HL-60 (cell line): ENCODE measurements at places on chromosomes 1 and 21.

- no peak for DNase-seq
Observed at GRCh38 chr1:197222025-197222685, 45.9 kb upstream of the CRB1 start.

DNA sequence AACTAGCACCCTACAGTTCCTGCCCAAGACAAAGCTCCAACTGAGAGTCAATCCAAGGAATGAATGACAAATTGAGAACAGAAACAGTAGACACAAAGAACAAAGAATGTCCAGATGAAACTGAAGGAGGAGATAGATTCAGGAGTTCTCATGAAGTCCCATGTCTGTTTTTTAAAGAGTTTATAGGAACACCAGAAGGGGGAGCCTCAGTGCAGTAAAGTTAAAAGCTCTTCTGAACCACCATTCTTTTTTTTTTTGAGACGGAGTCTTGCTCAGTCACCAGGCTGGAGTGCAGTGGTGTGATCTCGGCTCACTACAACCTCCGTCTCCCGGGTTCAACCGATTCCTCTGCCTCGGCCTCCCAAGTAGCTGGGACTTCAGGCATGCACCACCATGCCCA, 323.6 kb downstream of the MRPL39 start:
- no peak for DNase-seq

- DNase-seq: no peak
Observed at GRCh38 chr1:92916899-92917298, 44.4 kb downstream of the DIPK1A start.

- DNase-seq: no peak
Observed at GRCh38 chr1:232590744-232591082, 39.2 kb downstream of the SIPA1L2 start.

DNA sequence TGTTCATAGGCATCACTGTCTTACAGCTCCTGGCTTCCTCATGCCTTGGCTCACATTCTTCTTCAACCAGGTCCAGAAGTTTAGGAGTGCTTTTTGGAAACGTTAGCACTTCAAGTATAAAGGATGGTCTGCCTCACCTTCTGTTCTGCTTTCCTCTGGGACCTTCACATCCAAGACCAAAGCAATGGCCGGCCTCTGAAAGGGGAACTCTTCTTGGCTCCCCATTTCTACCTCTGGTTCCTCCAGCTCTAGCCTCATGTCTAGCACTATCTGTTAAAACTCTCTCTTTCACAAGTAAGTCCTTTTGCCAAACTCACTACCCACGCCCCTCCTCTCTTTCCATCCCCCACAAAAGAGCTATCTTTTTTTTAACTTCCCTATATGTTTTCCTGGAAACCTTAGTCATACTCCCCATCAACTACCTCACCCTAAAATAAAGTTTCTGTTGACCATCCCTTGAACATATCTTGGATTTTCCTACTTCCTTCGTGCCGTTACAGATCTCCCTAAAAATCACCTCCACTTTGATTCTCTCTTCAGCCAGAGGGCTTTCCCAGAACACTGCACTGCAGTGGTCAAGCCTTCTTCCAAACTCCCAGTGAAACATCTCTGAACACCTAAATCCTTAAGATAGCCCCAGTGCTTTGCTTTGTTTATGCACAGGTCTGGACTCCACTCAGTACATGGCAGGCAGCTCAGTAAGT, 7.9 kb downstream of the SORT1 start:
- DNase-seq: no peak

DNA sequence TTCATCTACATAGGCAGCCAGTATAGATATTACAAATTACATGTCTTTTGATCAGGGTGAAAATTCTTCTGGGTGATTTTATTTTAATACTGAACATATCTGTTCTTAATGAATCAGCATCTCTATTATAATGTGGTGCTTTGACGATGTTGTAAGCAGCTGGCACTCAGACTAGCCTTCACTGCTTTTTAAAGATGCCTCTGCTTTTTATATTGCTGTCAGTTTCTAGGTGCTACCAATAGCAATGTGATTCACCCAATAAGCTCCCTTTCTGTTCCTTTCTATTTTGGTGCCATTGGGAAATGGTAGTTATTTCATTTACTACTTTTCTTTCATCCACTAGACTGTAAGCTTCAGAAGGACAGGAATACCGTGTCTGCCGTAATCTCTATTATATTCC, 11.1 kb upstream of the ANGPTL1 start:
- DNase-seq: no peak

- no peak for DNase-seq
Observed at GRCh38 chr1:234208791-234209190, 164.5 kb upstream of the COA6 start.

GRCh38 chr1:24878045-24878444, 52.0 kb downstream of the RUNX3 start:
- no peak for DNase-seq

- peak; percentile 93 for DNase-seq
Observed at GRCh38 chr1:184866991-184867788, 107.1 kb downstream of the NIBAN1 start.

- DNase-seq: no peak
Observed at GRCh38 chr1:110710314-110710713, 35.6 kb upstream of the KCNA3 start.

GRCh38 chr1:185679220-185679619, 55.0 kb upstream of the HMCN1 start:
- no peak for DNase-seq

- DNase-seq: no peak
Observed at GRCh38 chr1:98143403-98143802, 222.6 kb upstream of the DPYD start.

- no peak for DNase-seq
Observed at GRCh38 chr1:5340560-5341130, 651.6 kb downstream of the NPHP4 start.

DNA sequence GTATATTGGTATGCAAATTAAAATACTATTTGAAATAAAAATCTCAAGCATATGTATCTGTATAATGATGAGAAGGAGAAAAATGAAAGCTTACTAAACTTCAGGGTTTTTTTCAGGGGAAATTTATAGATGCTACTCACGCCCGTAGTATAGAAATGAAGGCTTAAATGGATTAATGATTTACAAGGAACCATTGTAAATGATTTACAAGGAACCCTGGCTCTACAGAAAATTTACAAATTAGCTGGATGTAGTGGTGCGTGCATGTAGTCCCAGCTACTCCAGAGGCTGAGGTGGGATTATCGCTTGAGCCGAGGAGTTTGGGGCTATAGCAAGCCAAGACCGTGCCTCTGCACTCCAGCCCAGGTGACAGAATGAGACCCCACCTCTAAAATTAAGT, 150.5 kb downstream of the PCBP3 start:
- no peak for DNase-seq

DNA sequence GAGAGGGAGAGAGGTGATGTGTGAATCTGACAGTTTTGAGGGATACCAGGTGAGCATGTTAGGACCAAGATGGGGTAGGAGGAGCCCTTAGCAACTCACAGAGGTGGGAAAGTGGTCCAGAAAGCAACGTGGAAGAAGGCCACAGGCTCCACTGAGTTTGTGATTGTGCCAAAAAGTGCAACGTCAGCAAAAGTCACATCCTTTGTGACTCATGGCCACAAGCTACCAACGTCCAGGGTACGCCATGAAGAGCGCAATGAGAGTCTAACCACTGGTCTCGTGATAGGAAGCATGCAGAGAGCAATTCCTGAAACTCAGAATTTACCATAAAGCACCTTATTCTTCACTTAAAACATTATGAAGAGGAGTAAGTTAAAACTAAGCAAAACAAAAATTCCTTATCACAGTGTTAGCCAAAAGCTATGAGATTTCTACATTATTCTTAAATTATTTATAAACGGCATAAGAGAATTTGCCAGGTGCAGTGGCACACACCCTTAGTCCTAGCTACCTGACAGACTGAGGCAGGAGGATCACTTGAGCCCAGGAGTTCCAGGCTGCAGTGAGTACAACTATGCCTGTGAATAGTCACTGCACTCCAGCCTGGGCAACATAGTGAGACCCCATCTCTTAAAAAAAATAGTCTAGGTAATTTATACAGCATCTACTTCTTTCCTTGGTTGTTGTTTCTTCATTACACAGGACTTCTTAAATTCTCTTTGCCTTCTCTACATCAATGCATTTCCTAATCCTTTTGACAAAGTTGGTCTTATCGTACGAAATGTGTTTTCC, 55.2 kb downstream of the COLGALT2 start:
- DNase-seq: no peak

- no peak for DNase-seq
Observed at GRCh38 chr1:145702826-145703225, 4.3 kb downstream of the PDZK1 start.

DNA sequence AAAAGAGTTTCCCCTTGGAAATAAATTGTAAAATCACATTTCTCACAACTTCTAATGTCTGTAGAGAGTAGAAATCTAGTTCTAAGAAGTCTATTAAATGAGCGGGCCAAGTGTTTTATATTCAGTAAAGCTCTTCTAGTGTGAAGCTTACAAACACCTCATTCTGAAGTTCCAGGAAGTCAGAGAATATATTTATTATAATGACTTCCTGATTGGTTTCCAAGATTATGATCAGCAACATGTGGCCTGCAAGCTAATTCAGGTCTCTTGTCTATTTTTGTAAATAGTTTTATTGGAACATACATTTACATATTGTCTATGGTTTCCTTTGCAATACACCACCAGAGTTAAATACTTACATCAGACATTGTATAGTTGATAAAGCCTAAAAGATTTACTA, 603.9 kb downstream of the AMY1C start:
- no peak for DNase-seq

- DNase-seq: no peak
Observed at GRCh38 chr1:163820766-163821165, 499.0 kb downstream of the NUF2 start.

- DNase-seq: no peak
Observed at GRCh38 chr1:201693890-201694607, 134.9 kb upstream of the IPO9 start.

GRCh38 chr1:27519331-27520258, 29.6 kb upstream of the WASF2 start:
- DNase-seq: no peak

DNA sequence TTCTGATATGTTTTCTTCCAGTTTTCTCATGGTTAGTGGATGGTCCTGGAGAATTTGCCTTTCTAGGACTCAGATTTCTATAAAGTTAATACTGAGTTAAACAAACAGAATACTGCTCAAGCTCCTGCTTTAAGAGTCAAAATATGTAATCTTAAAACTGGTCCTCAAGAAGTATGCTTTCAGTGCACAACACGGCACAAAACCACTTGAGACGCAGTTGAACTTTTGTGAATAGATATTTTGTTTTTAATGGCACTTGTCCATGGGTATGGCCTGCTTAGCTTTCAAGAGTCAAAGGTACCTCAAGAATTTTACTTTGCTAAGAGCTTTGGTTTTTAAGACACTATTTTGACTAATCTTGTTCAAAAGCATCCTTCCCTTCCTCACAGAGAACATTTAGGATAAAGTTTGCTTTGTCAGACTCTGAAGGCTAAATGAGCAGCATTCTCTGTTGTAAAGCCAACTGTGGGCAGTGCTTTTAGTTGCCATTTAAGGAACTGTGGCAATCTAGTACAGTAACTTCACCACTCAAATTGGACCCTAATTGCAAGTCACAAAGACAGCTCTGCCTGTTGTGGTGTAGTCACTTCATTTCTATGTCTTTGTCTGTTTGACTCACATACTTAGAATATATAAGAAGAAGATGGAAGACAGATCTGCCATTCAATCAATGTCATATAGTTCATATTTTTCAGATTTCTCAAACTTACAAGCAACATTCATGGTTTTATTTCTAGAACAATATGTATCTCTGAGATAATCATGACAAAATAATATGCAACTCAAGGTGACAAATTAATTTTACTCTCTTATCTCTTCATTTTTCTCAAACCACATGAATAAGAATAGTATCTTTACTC, 28.8 kb downstream of the SAMD13 start:
- DNase-seq: no peak

DNA sequence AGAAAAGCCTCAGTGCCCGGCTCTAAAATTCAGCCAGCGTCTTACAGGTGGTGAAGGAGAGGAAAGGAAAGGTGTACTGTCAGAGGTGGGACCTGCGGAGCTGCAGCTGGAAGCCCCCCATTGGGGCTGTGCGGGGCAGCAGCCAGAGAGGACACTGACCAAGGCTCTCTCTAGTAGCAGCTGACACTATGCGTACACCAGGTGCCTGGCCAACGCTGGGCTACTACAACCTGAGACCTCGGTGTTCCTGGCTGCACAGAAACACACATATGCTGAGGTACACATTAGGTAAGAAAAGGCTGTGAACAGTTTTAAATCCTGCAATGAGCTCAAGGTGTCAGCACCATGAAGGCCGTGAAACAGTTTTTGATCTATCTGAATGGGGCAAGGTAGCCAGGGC, 55.5 kb upstream of the EDN2 start:
- DNase-seq: no peak

GRCh38 chr1:220182656-220183055, 88.7 kb downstream of the IARS2 start:
- DNase-seq: no peak

- DNase-seq: no peak
Observed at GRCh38 chr1:204680461-204680860, 5.1 kb downstream of the LRRN2 start.

DNA sequence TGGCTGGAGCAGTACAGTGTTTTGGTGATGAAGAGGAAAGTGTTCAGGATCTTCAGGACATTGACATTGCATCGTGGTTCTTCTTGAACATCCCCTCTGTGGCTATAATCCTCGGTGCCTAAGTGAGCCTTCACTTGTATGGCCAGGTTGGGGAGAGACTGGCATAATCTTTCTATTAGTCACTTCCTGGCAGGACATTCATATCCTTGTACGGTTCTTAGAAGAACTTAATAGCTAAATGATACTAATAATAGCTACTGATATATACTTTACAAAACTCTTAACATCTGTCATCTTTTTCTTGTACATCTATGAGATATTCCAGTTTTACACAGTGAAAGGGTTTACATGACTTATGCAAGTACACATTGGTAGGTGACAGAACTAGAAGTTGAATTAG, 35.8 kb downstream of the CELF3 start:
- DNase-seq: no peak

DNA sequence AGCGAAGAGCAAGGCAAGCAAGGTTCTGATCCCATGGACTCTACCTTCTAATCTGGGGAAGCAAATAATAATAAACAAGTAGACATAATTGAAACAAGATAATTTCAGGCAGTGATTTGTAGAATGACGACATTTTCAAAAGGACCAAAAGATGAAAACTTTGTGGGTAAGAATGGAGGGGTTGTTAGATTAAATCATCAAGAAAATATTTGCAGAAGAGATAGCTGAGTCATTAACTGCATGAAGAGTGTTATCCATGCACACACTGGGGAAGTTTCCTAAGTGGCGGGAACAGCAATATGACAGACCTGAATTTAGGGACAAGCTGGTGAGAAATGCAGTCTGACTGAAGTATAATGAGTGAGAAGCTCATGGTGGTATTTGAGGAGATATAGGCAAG, 583.1 kb upstream of the RGS18 start:
- no peak for DNase-seq
